ENCODE measurements at places on chromosomes 5 and 9.
A peak's percentile ranks its signal among the peaks of the same experiment; 100 is the strongest.

DNA sequence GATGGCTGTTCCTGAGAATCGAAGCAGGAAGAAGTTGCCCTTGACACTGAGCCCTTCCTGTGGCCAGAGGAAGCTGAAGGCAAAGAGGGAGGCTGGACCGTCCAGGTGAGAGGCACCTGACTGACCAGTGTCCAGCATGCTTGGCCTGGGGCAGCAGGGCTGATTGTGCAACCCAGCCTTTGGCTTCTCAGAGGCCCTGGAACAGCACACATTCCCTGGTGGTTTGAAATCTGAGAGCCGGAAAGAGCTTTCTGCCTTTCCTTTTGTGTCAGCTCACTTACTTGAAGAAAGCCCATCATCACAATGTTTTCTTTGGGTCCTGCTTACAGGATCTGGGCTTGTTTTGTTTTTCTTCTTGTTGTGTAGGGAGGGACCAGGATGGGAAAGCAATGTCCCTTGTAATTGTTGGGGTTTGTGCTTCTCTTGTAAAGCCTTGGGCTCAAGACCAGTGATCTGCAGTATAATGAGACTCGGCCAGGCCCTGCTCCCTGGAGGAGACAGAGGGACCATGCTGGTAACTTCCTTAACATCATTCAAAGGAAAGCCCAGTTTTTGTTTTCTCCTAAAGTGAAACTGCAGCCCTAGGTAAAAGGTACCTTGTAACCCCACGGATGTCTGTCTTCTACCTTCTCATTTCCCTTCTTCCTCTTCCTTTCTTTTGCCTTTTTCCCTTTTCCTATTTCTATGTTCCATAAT is 213.7 kb downstream of the NXNL2 start:
- no peak for DNase-seq

DNA sequence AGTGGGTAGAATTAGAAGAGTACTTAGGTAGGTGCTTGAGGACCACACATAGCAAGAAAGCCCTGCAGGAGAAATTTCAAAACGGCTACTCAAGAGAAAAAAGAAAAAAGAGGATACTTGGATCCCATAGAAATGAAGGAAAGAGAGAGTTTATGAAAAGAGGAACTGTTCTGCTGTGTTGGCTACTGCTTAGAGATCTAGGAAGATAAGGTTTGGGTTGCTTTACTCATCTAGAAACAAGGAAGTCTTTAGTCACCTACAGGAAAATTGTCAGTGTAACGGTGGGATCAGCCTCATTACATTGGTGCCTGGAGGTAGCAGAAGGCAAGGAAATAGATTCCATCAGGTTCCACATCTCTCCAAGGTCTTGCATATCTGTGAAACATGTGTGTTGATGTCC is 14.8 kb upstream of the C5orf46 start:
- DNase-seq, result no peak

DNA sequence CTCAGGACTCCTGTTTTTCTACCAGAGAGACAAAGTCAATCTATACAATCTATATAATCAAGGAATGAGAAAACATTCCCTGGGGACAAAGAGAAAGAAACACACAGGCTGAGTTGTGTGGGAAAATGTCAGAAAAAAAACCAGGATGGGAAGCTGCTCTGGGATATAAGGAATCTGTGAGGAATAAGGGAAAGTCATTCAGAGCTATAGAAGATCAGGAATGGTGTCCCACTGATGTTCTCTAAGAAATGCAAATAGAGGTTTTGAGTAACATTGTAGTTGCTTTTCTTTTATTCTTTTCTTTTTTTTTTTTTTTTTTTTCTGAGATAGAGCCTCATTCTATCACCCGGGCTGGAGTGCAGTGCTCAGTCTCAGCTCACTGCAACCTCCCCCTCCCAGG is 605.9 kb upstream of the KLF4 start:
- no peak for DNase-seq

GRCh38 chr9:121009650-121010049 is 40.4 kb downstream of the C5 start:
- no peak for DNase-seq

GRCh38 chr9:133080161-133080560 is 18.4 kb downstream of the CEL start:
- DNase-seq, result no peak

DNA sequence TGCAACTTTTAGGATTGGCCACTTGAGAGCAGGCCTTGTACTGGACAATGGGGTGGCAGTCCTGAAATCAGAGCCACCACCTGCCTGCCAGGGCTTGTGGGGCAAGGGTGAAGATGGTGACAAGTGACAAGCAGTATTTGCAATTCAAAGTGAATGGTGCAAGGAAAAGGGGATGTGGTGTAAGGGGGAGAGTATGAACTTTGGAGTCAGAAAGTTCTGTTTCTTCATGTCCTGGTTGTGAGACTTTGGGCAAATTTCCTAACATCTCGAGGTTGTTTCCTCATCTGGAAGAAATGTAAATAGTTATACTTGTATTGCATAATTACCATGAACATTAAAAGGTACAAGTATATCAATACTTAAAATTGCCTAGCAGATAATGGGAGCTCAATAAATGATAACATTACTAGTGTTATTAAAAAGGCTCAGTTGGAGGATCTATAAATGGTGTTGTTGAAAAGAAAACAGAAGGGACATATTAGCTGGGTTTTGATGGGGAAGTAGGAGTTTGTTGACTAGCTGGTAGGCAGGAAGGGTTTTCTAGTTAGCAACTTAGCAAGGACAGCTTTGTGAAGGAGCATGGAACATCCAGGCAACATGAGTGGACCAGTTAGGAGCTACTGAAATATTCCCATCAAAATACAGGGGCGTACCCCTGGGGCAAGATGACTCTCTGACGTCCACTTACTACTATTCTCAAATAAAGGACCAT is 21.3 kb upstream of the MEGF9 start:
- no peak for DNase-seq

GRCh38 chr9:7639471-7639870 is 160.1 kb downstream of the DMAC1 start:
- no peak for DNase-seq

- peak; percentile 16 for DNase-seq
Observed at GRCh38 chr9:107118863-107119624, 164.0 kb upstream of the RAD23B start.

DNA sequence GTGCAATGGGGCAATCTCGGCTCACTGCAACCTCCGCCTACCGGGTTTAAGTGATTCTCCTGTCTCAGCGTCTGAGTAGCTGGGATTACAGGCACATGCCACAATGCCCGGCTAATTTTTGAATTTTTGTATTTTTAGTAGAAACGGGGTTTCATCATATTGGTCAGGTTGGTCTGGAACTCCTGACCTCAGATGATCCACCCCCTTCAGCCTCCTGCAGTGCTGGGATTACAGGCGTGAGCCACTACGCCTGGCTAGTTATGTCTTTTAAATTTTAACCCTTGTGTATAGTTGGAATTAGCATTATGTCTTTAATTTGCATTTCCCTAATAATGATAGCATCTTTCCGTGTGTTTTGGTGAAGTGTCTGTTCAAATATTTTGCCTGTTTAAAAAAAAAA is 11.5 kb downstream of the GPBP1 start:
- DNase-seq, result no peak

DNA sequence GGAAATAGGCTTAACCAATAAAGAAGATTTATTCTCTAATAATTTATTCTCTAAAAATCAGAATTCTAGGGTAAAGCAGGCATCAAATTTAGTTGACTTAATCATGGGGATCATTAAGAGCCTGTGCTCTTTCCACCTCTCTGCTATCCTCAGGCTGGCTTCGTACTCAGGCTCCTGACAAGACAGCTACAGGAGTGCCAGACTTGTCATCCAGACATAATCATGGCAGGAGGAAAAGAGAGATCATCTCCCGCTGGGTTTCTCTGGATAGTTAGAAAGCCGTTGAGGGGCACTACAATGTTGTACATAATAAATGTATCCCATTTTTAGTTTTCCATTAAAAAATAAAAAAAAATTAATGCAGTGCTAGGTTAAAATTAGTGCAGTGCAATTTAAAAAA is 171.9 kb downstream of the SEC61B start:
- DNase-seq, result no peak

DNA sequence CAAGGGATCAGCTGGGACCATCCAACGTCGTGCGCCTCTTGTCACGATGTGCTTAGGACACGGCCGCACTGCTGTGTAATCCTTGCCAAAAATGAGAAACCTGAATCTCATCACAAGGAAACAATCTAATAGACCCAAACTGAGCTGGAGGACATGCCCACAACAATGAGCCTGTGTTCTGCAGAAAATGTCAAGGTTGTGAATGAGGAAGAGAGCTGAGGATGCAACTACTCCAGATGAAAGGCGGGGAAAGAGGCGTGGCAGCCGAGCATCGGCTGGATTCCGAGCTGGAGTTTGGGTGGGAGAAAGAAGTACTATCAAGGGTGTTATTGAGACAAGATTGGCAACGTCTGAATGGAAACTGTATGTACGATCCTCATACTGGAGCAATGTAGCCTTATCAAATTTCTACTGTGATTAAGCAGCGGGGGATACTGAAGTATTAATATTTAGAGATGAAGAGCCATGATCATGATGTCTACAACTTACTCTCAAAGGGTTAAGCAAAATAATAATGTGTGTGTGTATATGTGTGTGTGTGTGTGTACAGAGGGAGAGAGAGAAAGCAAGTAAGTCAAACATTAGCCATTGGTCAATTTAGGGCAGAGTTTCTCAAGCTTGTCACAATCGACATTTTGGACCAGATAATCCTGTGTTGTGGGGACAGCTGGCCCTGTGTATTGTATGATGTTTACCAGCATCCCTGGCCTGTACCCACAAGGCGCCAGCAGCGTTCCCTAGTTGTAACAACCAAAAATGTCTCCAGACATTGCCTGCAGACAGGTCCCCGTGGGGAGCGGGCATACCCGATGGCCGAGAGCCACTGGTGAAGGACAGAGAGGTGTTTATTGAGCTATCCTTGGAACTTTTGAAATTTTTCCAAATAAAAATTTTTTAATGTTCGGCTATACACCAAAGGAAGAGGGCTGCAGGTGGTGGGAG is 46.5 kb downstream of the DUSP1 start:
- no peak for DNase-seq

DNA sequence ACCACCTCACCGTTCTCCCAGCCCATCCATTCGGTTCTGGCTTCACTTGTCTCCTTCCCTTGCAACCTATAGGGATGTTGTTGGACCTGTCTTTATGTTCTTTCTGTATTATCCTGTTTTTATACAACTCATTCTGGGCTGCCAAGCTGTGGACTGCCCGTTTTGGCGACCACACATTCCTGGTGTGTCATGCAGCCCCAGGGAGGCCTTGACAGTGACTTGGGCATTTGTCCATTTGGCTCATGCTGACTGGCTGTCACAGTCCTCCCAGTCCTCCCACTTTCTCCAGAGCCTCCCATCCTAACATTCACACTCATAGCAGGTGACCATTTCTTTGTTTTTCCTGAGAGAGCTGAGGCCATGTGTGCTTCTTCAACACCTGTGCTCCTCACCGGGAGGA is 136.4 kb downstream of the SLF1 start:
- no peak for DNase-seq

DNA sequence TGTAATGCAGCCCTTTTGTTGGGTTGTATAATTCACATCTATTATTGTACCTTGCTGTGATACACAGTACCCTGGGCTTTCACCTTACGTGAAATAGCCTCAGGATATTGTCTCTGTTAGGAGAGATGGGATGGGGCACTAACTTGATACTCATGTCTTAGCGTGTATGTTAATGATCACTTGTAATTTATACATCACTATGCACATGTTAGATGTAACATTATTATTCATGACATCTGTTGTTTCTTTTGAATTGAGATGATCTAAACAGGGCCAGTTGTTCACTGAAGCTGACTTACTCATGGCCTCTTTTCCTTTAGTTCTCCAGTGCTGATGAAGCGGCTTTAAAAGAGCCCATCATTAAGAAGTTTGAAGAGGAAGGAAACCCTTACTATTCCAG is 65.2 kb downstream of the MCCC2 start:
- no peak for DNase-seq

DNA sequence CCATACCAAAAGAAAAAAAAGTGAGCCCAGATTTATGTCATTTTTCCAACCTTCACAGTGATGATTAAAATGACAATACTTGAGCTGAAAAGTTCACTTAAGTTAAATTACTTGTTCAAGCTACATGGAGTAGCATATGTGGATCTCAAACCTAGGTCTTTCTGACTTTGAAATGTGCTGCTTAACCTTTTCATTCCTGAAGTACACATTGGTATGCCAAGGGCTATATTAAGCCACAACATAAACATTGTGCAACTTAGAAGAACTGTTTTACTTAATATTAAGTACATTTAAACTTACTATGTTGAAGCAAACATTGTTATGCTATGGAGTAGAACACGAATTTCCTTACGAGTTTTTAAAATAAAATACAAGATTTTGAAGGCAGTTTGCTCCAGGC is 105.0 kb downstream of the GIN1 start:
- no peak for DNase-seq

GRCh38 chr5:31415009-31415923 is 116.6 kb downstream of the DROSHA start:
- no peak for DNase-seq

- DNase-seq, result no peak
Observed at GRCh38 chr9:6247266-6247665, 31.7 kb downstream of the IL33 start.

- DNase-seq, result no peak
Observed at GRCh38 chr9:128898845-128899565, 17.1 kb downstream of the LRRC8A start.

GRCh38 chr9:35226651-35227050 is 64.8 kb downstream of the UNC13B start:
- DNase-seq, result no peak

DNA sequence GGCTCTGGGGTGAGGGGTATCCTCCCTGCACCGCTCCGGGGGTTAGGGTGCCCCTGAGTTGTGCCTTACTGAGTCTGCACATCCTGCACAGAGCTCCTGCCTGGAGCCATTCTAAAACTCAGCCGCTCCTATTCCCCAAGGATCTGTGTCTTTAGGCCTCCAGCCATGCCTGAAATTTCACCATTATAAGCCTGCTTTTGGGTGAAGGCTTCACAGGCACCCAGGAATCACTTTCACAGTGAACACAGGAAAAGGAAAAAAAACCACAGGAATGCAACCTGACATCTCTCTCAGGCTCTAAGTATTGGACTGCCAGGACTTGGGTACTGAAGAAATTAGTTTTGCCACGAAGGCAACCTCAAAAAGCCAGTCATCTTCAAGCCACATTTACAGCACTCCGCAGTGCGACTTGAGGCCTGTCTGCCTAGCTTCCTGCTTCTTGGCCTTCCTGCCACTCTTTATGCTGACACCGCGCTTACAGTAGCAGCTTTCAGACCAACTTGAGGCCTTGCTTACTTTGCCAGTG is 30.9 kb downstream of the GALNT10 start:
- DNase-seq, result no peak

- no peak for DNase-seq
Observed at GRCh38 chr9:61669352-61669751, 479.5 kb downstream of the SPATA31A7 start.

GRCh38 chr5:130514984-130515690 is 610.9 kb downstream of the CHSY3 start:
- no peak for DNase-seq

DNA sequence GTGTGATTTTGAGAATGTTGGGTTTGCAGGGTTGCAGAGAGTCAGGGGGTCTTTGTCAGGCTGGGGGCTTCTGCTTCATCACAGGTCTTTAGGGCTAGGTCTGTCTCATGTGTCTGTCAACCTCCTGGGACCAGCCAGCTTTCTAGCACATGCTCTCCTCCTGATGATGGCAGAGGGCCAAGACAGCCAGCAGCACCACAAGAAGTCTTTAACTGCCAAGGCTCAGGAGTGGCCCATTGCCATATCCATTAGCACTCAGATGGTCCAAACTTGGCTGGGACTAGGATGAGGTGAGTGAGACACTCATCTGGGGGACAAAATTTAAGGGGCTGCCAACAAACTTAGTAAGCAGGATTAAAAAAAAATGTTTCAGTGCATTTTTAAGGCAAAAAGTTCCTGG is 384.2 kb upstream of the CDH10 start:
- DNase-seq, result no peak
